ENCODE measurements at places on chromosomes 7 and 10.

- no peak for DNase-seq
Observed at GRCh38 chr10:48331436-48331835, 25.0 kb downstream of the MAPK8 start.

GRCh38 chr10:124279882-124280281, 138.8 kb downstream of the OAT start:
- DNase-seq, result no peak

DNA sequence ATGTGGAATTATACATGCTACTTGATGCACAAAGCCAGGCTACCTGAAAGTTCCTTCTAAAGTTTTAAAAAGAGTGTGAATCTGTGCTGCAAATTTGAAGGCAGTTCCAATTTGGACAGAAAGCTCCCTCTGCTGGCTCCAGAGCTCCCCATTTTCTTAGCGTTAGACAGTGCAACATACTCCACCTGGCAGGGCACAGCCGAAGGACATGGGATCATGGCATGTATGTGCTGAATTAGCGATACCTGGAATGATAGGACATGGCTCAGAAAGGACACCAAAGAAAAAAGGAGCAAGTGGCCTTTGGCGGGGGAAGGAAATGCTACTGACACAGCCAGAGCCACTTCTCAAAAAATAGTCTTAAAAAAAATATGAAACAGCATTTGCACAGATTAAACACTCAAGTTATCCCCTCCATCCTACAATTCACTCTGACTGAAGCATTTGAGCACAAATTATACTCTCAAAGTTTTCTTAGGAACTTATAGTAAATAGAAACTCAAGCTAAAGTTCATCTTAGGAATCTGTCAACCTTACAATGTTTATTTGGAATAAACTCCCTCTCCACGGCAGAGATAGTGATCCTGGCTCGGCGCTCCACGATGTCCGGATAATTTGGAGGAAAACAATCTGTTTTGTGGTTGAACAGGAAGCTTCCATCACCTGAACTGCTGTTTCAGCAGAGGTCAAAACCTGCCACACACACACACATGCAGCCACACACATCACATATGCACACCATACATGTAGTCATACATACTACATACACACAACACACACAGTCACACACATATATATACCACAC, 80.0 kb downstream of the C7orf25 start:
- no peak for DNase-seq

- no peak for DNase-seq
Observed at GRCh38 chr7:117269417-117269816, 53.4 kb downstream of the WNT2 start.

- no peak for DNase-seq
Observed at GRCh38 chr10:77228559-77228958, 409.0 kb downstream of the KCNMA1 start.

- DNase-seq, result no peak
Observed at GRCh38 chr10:89738551-89739209, 37.3 kb downstream of the KIF20B start.

DNA sequence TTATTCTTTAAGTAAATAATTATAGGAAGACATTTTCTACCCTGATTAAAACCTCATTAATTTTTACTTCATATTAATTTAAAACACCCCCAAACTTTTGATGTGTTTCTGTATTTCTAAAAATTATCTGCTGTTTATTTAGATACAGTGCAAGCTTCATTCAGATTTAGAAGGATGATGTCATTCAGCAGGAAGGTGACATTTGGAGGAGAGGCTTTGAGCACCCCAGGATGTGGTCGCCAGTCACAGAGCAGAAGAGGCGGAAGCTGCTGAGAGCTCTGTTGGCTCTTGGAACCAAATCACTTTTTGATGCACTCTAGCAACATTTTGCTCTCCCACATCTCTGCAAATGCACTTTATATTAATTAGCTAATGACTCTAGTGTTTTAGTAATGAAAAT, 233.9 kb upstream of the CACNA2D1 start:
- DNase-seq, result no peak
